ENCODE measurements at places on chromosomes 7 and 10. TPM values are rescaled to one million over a fixed set of nuclear protein-coding genes. Genes with fewer than 3 reads are reported as not detected.
A peak's percentile ranks its signal among the peaks of the same experiment; 100 is the strongest.

TMEM184A gene
- total RNA-seq, result not detected

CTAGE8 gene
- not detected for total RNA-seq

SPDYE2 gene
- total RNA-seq, result not detected

ODAD2 gene
- not detected for total RNA-seq

CYP26C1 gene
- total RNA-seq, result not detected

FAM241B gene
- 3.2 TPM for total RNA-seq

AGAP4 gene
- total RNA-seq, result 15.2 TPM

GRCh38 chr7:121313793-121314676, 14.8 kb upstream of the WNT16 start:
- DNase-seq, result no peak

DNA sequence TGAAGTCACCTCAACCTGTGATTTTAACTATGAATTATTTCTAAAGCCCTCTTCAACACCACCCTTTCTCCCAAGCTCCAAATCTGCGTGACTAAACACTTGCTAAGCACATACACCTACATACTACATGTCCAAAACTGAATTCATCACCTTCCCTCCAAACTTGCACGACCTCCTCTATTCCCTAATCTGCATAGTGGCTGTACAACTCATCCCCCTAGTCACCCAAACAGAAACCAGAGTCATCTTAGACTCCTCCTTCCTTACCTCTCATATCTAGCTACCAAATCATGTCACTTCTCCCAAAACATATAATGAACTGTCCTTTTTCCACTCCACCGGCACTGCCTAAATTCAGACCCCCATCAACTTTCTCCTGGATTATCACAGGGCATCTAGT, 16.2 kb downstream of the ARHGAP21 start:
- no peak for DNase-seq

DNA sequence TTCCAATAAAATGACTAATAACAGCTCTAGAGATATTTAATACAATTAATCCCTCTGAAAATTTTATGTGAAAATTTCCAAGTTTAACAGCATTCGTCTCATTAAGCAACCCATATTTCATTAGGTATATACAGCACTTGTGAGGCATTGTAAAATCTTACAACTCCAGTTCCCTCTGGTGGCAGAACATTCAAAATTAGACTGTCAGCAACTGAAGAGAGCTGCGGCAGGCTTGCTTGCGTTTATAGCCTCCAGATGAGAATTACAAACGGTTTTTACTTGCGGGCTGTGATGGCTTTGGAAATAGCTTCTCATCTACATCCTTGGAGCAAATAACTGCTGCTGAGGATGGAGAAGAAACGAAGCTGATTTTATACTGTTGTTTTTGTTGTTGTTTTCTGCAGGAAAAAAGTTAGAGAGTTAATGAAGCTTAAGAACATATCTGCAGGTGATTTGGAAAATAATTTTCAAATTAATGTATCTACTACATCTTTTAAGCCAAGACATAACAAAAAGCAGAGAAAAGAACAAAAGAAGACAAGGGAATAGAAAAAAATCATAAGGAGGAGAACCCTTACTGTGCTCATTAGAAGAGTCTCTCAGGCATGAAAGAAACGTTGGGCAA, 171.3 kb downstream of the MAGI2 start:
- DNase-seq, result no peak

GRCh38 chr7:22607180-22607579, 107.2 kb upstream of the STEAP1B start:
- no peak for DNase-seq

GRCh38 chr7:130140551-130141160, 64.5 kb downstream of the TMEM209 start:
- DNase-seq, result no peak

DNA sequence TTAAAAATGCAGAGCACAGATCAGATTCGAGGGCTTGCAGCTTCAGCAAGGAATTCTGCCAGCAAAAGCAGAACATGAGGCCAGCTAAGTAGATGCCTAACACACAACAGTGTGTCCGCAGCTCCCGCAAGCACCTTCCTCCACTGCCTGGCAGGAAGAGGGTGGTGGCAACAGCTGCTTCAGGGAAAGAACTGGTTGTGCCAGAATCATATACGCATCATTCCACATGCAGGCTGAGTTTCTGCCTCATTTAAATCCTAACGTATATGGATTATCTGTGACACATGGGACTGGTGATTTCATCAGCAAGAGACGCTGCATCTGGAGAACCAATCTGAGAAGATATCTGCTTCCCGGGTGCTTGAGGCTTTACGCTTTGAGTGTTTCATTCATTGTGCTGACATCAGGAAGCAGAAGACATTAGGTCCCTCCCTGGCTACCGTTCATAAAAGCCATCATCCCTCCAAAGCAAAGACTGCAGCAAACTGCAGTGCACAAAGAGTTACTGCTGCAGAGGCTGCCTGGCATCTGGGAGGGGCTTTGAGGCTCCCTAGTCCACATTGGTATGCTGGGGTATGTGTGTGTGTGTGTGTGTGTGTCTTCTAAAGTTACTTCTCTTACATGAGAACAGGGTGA, 78.8 kb downstream of the FAM13C start:
- DNase-seq, result no peak

DNA sequence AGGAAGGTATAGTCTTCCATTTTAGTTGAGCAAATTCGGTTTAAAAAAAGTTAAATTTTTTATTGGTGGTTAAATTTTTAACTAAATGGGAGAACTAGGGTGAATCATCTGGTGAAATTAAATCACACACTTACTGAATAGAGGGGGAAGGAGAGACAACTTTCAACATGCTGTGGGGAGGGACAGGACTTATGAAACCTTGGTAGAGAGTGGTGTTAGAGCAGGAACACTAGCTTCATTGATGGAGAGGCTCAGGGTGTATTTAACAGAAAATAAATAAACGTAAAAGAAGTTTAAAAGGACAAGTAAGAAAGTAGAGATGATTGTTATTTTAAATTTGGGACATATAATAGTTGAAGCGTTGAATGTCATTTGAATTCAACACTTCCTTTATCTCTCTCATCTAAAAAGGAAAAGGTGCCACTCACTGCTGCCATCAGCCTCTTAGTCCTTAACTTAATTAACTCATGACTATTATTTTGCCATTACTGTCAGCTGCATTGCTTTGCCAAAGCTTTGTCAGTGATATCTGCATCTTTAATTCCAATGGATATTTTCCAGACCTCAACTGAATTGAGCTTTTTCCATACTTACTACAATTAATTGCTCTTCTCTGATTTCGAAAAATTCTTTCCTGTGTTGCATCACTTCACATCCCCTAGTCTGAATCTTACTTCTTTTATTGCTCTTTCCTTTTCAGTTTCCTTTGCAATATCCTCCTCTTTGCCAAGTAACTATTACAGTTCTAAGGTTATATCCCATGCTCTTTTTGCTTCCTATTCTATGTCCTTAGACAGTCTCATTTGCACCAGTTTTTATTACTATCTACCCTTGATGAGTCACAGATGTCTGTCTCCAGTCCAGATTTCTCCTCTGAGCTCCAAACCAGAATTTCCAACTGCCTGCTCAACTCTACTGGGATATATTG, 71.7 kb downstream of the GNAT3 start:
- DNase-seq, result no peak

DNA sequence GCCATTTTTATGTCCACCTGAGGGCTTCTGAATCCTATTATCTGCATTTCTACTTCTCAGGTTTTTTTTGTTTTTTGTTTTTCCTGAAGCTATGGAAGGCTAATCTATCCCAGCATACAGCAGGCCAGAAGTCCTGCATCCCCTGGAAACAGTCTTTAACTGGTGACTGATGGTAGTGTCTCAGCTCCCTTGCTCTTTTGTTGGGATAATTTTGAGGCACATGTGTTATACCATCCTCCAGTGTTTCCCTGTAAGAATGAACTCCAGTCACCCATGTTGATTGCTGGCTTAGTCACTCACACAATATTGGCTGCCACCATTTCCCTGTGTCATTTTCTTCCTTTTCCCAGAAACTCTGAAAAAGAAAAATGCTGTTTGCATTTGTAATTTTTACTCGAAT, 1094.0 kb upstream of the LRRN3 start:
- DNase-seq, result no peak

GRCh38 chr7:85090919-85091564, 95.8 kb downstream of the SEMA3D start:
- DNase-seq, result no peak

- DNase-seq, result peak; percentile 38
Measured at GRCh38 chr10:50224330-50224952, 26.9 kb downstream of the ASAH2 start.

DNA sequence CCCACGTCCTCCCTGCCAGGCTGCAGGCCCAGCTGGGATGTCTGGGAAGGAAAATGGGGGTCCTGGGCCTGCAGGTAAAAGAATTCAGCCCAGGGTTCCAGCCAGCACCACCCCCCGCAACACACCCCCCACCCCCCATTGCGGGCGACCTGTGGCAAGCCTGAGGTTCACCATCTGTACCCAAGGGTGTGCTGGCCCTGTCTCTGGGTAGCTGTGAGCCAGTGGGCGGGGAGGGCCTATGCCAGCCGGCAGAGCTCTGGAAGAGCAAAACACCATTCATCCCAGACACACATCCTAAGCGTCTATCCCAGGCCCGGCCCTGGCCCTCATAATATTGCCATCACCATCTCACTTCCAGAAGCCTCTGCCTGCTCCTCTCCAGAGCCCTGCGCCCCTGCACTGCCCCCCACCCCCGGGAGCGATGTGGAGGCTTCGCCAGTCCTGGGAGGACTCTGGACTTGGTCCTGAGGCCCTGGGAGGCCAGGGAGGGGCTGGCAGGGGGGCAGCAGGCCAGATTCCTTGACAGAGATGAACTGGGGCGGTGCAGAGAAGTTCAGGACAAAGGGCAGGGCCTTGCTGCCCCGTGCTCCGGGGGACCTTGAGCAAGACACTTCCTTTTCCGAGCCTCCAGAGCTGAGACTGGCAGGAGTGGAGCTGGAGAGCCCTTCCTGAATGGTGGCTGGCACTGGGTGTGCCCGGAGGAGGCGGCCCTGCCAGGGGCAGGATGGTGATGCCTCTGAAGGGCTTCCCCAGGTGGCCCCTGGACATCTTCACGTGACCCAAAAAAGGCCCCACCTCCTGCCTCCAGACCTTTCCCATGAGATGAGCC, 8.7 kb upstream of the TTYH3 start:
- DNase-seq, result no peak

DNA sequence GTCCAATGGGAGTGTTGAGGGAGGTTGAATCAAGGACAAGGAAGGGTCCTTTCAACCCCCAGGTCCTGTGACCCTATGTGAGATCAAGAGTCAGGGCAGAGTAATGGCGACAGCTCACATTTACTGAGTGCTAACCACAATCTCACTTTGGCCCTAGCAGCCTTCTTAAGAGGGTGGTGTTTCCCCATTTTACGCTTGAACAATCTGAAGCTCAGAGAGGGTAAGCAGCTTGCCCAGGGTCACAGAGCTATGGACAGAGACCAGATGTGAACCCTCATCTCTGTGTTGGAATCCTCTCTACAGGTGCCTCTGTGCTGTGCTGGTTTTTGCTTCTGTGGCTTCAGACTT, 102.0 kb downstream of the GRK5 start:
- DNase-seq, result no peak

GRCh38 chr7:47942132-47942531, 6.1 kb downstream of the PKD1L1 start:
- no peak for DNase-seq

GRCh38 chr7:28922624-28923331, 35.4 kb downstream of the TRIL start:
- DNase-seq, result peak; percentile 60

- DNase-seq, result no peak
Measured at GRCh38 chr10:12327074-12327473, 22.3 kb upstream of the CAMK1D start.

DNA sequence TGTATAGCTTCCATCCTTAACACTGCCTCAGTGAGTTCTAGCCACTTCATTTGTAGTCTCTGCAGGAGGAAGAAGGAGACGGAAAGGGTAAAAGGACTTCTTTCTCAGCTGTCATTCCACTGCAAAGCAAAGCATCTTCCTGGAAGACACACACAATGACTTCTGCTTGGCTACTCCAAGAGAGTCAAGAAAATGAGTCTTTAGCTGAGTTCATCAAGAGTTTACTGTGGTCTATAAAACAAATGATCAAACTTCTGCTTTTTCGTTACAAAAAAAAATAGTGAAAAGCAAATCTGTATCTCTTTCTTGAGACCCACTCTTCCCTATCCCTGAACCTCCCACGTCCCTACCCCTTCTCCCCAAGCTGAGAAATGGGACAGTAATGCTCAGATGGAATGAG, 205.0 kb upstream of the AHR start:
- DNase-seq, result no peak

- DNase-seq, result no peak
Measured at GRCh38 chr7:22732556-22733126, 5.6 kb downstream of the IL6 start.

GRCh38 chr7:129501760-129502707, at the start of gene SMKR1:
SMKR1 (plus strand) TSS chr7:129502531; CDS start chr7:129502825, 294 bp downstream.
- DNase-seq, result peak; percentile 94

DNA sequence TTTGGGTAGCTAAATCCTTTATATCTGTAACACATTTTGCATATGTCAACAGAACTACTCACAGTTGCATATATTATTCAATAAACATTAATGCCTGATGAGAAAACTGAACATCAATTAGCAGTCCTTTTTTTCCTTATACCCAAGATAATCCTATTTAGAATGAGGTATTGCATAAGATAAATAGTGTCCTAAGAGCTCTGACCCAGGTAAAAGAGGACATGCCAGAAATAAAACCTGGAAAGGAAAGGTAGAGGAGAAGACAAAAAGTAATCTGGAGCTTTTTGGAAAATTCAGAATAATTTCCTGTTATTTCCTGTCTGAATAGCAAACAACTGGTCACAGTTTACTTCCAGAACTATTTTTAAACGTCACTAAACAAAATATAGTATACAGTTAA, 204.4 kb downstream of the PLXDC2 start:
- DNase-seq, result no peak

DNA sequence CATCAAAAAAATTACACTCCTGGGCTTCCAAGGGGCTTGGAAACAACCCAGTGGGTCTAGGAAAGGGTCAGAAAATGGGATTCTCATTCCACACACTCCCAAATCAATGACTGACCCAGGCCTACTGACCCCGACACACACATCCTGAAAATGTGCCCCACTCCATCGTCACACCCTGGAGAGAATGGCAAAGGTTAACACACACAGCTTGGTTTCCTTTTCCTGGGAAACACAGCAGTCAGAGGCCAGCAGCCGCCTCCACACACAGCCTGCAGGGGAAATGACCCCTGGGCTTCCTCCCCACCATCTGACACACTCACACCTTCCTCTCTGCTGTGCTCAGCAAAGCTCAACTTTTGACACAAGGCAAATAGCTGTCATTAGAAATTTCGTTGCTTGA, 42.9 kb downstream of the SH3PXD2A start:
- no peak for DNase-seq

GRCh38 chr7:30510124-30511075, 5.8 kb upstream of the GGCT start:
- DNase-seq, result peak; percentile 40
